ENCODE measurements at places on chromosomes 7 and 10.

DNA sequence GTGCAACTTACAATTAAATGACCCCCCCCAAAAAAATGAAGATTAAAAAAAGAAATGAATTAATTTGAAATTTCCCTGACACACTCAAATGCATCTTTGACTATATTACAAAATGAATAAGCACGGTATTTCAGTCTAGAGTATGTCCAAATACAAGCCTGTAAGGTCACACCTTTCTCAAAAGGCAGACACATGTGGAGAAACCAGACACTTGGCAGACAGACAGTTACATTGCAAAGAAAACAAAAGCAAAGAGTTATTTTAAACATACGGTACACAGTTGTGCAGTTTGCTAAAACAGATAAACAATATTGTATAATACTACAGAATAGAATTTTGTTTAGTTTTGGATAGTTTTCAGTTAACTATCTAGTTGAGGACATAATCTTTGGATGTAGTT, 153.0 kb downstream of the ATE1 start:
- no peak for DNase-seq

DNA sequence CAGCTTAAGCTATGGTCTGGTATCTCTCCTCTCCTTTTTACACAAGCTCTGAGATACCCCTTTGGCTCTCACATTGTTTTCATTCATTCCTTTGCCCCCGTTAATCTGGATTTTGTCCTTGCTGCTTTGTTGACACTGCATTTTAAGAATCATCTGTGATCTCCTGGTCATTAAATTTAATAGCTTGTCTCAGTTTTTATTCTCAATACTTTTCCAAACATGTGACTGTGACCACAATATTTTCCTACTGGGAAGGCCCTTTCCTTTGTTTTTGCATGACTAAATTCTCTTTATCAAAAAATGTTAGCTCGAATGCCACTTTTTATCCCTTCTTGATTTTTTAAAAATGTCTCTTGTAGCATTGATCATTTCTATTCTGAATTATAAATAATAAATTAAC, 171.2 kb downstream of the SUGCT start:
- DNase-seq, result no peak

- DNase-seq, result peak; percentile 73
Measured at GRCh38 chr7:155205368-155206317, 92.0 kb upstream of the INSIG1 start.

DNA sequence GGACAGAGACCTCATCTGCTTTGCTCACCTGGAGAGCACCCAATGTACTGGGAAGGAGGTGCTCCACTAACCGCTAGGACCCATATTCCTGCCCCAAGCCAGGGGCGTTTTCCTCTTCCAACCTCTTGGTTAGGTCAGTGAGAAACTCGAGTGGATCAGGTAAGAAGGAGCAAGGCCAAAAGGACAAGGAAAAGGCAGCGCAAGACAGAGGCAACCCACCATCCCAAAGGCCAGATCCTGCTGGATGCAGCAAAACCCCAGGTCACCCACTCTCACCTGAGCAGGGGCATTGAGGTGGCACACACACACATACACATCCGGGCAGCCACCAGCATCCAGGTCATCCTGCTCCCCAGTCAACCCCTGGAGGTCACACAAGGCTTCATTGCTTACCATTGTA, 105.1 kb downstream of the GRID1 start:
- DNase-seq, result no peak

DNA sequence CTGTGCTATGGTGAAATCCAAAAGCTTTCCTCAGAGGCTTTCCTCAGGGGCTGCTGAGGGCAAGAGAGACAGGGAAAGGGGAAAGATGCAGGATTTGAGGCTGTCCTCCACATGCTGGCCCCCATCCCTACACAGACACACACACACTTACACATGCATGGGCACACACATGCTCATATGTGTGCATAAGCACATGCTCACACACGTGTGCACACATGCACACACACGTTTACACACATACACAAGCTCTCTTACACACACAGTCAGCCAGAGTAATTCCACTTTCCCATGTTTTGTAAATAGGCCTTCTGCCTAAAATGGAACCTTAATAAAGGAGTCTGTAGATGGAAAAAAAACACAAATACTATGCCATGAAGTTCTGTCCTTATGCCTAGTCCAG, 312.9 kb downstream of the GRID1 start:
- no peak for DNase-seq

GRCh38 chr7:72925546-72926120, 738 bp downstream of the POM121 start:
- DNase-seq, result no peak

DNA sequence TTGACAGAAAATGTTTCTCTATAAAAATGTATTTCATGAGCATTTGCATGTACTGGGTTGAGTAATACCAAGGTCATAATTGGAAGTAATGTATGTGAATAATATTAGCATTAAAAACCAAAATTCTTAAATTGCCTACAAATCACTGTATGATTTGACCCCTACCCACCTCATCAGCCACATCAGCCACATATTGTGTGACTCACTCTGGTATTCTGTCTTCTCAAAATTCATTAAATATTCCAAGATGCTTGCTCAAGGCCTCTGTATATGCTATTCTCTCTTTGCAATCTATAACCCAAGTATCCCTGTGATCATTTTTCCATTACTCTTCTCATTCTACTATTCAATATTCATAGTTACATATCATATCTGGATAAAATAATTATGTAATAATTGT, 21.4 kb downstream of the POT1 start:
- no peak for DNase-seq

DNA sequence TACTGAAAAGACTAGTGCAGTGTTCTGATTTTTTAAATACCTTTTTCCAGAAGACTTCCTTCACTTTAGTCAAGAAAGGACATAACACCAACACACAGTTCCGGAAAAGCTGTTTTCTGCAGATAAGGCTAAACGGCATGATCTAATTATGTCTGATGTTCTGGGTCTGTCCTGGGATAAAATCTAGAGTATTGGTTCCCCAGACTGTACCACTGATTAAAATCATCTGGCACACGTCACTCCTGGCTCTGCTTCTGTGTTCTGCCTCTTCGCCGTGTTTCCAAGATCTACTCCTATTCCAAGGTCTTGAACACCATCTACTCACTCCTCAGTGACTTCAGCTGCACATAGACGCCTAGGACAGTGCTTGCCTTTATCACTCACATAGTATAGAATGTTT, 100.8 kb upstream of the SFMBT2 start:
- no peak for DNase-seq

DNA sequence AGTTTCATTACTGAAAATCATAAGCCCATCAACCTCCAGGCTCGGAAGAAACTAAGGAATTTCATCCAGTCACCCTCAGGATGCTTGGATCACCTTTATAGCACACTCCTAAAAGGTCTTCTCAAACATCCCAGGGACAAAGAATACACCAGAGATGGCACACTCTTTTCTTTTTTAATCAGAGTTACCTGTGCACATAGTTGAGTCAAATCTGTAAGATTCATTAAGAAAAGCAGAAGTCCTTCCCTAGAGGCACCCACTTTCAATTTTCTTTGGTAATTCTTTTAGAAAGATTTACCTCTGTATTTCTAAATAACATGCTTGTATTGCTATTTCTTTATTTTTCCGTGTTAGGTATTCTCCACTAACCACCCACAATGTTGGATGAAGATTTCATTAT, 50.6 kb upstream of the IL6 start:
- DNase-seq, result no peak

- DNase-seq, result no peak
Measured at GRCh38 chr10:44897049-44897448, 14.1 kb upstream of the TMEM72 start.

GRCh38 chr7:129356176-129356575, 78.1 kb upstream of the STRIP2 start:
- no peak for DNase-seq

DNA sequence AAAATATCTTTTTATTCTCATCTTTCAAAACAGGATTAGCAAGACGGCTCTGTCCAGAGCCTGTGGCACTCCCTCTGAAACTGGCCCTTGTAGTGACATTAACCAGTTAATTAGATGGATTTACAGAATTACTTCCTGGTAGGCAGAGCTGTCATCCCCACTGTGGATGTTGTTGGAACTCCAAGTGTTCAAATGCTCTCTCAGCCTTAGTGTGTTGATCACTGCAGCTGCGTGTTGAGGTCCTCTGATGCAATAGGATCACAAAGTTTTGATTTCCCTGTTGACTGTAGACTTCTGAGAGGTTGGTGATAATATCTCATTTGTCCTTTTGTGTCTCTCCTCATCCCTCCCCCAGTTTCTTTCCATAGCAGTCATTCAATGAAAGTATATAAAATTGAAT, 117.3 kb upstream of the CDK6 start:
- no peak for DNase-seq

DNA sequence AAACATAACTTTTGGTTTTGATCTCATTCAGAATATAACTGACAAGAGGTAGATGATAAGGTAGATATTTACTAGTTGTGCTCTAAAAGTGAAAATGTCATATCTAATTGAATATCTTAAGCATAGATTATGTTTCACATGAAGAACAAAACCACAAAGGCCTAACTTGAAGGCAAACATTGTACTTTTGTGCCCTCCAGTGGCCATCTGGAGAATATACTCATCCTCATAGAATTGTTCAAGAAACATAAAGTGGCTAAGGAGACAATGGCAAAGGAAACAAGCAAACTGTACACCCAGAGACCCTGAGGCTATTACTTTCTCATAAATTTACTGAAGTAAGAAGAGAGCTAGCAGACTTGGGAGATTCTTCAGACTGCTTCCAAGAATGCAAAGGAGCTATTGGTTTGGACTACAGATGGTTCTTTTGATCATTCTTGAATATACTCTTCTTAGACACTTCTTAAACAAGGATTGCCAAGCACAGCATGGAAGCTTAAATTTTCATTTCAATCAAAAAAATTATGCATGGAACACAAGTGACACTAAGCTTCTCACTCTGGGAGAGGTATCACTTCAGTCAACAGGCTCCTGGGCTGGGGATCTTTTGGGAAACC, 98.2 kb upstream of the DKK1 start:
- no peak for DNase-seq

DNA sequence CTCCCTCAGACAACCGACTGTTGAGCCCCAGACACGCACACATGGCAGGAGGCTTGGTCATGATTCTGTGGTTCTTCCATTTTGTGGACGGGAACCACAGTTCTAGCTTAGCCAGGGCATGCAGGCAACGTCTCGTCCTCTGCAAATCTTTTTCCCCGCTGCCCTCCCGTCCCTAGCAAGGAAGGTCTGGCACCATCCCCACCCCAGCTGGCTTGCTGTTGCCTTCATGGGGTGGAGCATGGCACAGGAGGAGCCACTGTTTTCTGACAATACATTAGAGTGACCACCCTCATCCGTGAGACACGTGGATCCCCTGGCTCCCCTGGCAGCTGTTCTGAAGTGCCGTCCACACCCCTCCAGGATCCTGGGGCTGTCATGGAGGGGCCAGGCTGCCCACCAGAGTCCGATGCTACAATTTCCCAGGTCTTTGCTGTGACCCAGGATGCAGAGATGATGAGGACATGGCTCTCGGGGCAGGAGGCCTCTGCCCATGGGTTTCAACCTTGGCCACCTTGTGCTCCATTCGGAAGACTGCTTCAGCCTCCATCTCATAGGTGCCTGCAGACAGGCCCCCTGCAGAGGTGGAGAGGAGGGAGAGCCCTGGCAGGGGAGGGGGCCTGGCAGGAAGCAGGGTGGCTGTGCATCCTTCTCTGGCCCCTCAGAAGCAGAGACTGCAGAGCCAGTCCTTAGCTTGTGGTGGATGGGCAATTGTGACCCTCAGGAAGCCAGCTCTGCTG, 233.6 kb downstream of the GLRX3 start:
- no peak for DNase-seq

DNA sequence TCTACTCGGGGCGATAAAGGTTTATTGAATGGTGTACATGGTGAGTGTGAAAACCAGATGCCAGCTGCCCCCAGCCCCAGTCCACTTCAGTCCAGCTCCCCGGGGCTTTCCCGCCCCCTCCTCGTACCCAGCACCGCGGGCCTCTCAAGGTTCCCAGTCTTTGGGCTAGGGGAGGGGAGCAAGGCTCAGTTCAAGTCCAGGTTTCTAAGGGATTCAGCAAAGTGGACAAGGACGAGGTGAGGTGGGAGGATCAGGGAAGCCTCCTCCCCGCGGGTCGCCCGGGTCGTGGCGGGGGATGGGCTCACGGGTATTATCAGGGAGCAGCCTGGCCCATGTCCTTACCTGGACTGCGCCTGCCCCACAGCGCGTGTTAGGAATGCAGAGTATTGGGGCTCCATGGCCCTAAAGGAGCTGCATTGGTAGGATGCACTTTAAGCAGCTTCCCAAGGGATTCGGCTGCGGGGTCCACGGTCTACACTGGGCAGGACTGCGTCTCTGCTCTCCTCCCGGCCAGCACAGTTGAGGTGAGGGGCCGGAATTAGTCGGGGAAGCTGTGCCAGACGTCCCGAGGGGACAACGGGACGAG, 541 bp upstream of the PFKFB3 start:
- DNase-seq, result no peak

DNA sequence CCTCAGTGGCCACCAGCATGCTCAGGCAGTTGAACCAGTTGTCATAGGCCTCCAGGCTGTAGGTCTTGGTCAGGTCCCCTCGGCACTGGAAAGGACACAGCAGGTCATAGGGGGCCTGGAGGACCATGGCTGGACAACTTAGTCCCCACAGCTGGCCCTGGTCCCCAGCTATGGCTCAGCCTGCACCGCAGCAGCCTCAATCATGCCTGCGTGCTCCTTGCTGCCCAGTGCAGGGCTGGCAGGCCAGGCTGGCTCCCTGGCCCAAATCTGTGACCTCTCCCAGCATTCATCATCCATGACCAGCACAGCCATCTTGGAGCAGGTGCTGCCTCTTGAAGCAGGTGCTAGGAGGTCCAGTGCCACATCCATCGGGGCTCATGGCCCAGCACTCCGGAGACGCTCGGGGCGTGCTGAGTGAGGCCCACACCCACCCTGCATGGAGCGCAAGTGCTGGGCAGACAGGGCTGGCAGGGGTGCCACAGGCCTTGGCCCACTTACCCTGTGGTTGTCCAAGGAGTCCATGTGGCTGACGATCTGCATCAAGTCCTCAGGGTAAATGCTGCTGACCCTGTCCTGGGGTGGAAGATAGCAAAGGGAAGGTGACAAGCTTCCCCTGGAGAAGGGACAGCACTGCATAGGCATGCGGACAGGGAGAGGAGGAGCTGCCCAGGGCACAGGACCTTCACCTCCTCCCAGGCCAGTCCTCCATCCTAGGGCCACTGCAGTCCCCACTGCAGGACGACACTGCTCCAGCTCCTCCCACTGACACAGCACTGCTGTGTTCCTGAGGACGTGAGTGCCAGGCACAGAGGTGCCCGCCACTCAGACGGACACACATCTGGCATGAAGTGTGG, 61.7 kb downstream of the CSGALNACT2 start:
- DNase-seq, result no peak

DNA sequence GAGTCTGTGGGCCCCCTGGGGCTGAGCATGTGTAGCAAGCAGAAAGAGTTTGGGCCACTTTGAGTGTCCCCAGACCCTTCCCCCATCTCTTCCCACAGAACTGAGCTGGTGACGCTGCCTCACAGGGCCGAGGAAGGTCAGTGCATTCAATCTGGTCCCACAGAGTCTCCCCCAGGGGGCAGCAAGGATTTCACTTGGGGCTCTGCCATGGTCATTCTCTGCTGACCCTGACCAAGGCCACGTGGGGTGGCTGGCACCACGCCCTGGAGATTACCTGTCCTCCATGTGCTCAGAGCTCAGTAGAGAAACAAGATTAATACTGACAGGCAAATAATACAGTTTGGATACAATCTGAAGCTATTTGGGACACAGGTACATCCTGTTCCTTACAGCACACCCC, 30.2 kb downstream of the ADRA2A start:
- DNase-seq, result no peak

All from stimulated activated CD4-positive, alpha-beta T cell treated with anti-CD3 and anti-CD28 coated beads, Interleukin-1b, Interleukin-23, amount 100 ng/mL, for 1 hour (primary cell).